ENCODE measurements at places on chromosomes 13 and 19. TPM values are rescaled to one million over a fixed set of nuclear protein-coding genes. Genes with fewer than 3 reads are reported as not detected.

The KLK11 gene
- total RNA-seq, result 0.25 TPM

DNA sequence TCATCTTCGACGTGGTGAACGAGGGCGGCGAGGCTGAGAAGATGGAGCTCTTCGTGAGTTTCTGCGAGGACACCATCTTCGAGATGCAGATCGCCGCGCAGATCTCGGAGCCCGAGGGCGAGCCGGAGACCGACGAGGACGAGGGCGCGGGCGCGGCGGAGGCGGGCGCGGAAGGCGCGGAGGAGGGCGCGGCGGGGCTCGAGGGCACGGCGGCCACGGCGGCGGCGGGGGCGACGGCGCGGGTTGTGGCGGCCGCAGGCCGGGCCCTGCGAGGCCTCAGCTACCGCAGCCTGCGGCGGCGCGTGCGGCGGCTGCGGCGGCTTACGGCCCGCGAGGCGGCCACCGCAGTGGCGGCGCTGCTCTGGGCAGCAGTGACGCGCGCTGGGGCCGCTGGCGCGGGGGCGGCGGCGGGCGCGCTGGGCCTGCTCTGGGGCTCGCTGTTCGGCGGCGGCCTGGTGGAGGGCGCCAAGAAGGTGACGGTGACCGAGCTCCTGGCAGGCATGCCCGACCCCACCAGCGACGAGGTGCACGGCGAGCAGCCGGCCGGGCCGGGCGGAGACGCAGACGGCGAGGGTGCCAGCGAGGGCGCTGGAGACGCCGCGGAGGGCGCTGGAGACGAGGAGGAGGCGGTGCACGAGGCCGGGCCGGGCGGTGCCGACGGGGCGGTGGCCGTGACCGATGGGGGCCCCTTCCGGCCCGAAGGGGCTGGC is 52.6 kb downstream of the MAP4K1 start:
- no peak for DNase-seq

- DNase-seq, result no peak
Measured at GRCh38 chr13:50810998-50811397, 32.5 kb downstream of the DLEU7 start.

DNA sequence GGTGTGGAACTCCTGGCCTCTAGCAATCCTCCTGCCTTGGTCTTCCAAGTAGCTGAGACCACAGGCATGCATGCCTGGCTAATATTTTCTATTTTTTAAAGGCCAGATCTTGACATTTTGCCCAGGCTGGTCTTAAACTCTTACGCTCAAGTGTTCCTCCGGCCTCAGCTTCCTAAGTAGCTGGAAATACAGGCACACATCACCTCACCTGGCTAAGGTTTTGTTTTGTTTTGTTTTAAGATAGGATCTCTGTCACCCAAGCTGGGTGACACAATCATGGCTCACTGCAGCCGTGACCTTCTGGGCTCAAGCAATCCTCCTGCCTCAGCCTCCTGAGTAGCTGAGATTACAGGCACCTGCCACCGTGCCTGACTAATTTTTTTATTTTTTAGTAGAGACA is 5.5 kb upstream of the RLN3 start:
- DNase-seq, result no peak

The IL4I1 gene
- 0.08 TPM for total RNA-seq

The LGALS14 gene
- total RNA-seq, result not detected

GRCh38 chr13:48826039-48826438 is 149.7 kb upstream of the FNDC3A start:
- no peak for DNase-seq

The CYTH2 gene
- total RNA-seq, result 13.1 TPM

GRCh38 chr13:37273836-37274235 is 168.4 kb upstream of the CSNK1A1L start:
- DNase-seq, result no peak

Data from liver (tissue), 10 donors.